Stimulated activated CD4-positive, alpha-beta T cell treated with anti-CD3 and anti-CD28 coated beads, Interleukin-4, amount 100 ng/mL, for 1 hour (primary cell): ENCODE measurements at places on chromosomes 5 and 9.

- no peak for DNase-seq
Observed at GRCh38 chr5:77157732-77158532, 52.5 kb upstream of the PDE8B start.

- DNase-seq: no peak
Observed at GRCh38 chr5:63697811-63698210, 264.4 kb downstream of the HTR1A start.

GRCh38 chr5:68467794-68468193 lies 252.2 kb downstream of the PIK3R1 start:
- no peak for DNase-seq

DNA sequence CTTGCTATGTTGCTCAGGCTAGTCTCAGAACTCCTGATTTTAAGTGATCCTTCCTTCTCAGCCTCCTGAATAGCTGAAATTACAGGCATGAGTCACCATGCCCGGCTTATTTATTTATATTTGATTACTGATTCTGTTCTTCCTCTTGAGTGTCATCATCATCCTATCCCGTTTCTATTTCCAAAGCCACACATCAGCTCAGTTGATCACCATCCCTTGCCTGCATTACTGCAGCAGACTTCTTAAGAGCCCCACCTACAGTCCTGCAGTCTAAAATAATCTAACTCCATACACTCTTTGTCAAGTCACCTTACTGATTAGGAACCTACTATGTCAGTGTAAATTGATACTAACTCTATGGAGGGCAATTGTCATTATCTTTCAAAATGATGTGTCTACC lies 138.9 kb upstream of the RAI14 start:
- no peak for DNase-seq

DNA sequence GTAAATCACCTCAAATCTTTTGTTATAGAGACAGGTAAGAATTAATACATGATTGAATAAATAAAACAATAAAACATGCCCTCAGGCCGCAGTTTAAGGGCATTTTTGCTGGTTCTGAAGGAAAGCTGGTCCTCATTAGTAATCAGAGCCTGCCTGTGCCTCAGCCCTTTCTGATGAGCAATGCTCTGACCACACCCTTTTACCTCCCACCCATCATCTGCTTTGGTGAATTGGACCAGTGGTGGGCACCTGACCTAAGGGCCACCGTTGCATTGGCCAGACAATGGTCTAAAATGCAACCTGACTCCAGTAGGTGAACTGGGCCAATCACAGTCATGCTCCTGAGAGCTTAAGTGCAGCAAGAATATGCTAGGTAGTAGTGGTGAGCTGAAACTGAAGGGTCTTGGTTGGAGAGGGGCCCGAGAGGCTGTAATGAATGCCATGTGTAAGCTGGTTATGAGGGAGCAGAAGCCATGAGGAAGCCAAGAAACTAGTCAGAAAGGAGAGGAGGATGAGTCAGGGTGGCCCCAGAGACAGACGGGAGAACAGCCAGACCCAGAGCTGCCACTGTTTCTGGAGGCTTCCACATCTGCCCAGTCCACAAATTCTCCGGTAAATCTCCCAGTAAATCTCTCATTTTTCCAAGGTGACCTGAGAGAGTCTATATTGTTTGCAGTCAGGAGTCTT lies 45.5 kb upstream of the ZSWIM6 start:
- no peak for DNase-seq

DNA sequence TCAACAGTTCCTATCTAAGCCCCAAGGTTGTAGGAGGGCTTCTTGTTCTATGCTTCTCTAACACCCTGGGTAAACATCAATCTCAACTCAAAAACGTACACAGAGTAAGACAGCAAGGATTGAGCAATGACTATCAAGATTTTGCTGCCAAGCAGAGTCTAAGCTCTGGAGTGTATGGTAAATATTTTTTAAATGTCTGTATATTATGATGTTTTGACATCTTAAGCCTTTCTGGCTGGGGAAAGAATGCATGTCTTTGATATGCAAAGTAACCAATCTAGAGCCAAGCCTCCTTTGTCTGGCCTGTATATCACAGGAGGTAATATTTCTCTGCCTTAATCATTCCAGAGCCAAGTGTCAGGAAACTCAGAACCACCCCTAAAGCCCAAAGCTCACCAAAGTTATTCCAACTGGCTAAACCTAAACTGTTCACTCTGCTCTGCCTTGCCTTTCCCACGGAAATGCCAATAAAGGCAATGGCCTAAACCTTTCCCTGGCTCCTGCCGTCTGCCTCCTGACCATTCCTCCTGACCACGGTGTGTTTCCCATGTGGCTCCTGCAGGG lies 45.2 kb downstream of the YIPF5 start:
- DNase-seq: no peak

- DNase-seq: no peak
Observed at GRCh38 chr9:97900103-97900737, 22.1 kb downstream of the TRMO start.

DNA sequence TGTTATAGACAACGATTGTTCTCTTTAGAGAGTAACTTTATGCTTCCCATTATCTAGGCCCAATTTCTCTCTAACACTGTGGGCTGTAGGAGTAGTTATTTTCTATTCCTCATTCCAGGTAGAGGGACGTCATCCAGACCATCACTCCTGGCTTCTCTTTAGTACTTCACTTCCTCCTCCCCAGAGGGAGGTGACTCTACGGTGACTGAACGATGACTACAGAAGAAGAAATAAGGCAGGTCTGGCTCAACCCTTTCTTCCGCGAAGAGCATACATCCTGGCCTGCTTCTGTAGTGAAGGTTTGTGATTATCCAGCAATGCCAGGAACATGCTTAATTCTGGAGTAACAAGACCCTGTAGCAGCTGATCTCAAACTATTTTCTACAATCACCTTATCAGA lies 50.8 kb downstream of the HMGCR start:
- no peak for DNase-seq

DNA sequence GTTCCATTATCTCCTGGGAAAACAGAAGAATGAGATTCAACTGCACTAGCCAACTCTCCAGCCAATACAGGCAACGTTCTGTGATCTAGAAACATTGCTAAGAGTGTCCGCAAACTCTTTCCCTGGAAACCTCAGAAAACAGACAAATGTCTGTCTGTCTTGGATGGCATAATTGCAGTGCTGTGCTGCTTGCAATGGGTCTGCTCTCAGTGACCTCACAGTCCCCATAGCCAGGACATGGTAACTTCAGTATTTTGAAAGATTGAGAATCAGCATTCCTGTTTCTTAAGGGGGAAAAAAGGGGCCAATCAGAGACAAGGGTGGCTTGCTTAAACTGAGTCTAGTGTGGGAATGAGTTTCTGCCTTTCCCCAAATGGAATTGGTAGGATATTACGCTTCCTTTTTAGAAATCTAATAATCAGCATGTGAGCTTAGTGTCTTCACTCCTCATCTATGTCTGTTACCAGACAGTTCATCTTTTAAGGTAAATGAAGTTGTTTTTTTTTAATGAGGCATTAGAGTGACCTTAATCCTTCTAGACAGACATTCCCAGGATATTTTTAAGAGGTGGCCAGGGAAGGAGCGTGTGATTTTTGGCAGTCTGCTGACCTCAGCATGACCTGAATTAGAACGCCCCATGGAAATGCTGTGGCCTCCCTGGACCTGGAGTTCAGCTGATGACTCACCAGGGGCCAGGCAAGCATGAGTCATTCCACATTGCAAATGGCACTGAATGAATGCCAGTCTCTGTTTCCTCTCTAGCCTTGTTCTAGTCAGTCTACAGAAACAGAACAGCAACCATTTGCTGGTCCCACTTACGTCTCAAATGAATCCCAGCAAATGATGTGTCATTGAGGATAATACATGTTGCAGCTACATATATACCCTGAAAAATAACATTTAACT lies 210.2 kb upstream of the ACTBL2 start:
- peak; percentile 7 for DNase-seq

- DNase-seq: no peak
Observed at GRCh38 chr9:29798599-29798998, 2225.3 kb upstream of the C9orf72 start.

GRCh38 chr5:135076051-135076491 lies 42.0 kb upstream of the PITX1 start:
- no peak for DNase-seq

GRCh38 chr5:96565582-96566265 lies 96.5 kb upstream of the CAST start:
- DNase-seq: no peak

DNA sequence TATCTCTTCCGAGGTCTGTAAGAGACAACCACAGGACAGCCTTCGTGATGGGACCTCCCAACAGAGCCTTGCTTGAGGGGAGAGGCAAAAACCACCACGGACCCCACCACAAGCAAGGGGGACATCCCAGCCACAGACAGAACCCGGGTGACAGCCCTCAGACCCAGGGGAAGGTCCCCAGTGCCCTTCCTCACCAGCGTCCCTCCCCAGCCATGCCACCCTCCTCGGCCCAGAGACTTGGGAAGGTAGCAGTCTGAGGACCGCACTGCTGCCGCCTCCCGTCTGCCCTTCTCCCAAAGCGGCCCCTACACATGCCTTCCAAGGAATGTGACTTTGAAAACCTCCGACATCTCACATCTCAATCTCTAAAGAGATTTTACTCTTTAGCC lies 13.4 kb downstream of the IPPK start:
- no peak for DNase-seq

- no peak for DNase-seq
Observed at GRCh38 chr9:2839040-2839439, 4.9 kb downstream of the PUM3 start.

- DNase-seq: no peak
Observed at GRCh38 chr5:2205596-2206226, 323.0 kb upstream of the IRX4 start.

DNA sequence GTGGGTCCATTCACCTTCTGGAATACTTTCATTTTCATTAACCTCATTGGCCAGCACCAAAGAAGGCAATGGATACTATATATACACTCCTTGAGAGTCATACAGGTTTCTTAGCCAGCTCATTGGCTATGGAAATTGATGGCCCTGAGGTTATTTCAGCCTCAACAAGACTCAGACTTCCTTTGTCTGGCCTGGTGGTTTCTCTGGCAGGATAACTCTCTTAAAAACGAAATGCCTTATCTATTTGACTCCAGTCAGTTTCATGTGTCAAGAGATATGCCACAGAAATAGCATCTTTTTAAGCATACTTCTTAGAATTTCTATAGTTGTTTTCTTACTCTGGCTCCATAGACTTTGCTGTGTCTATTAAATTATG lies 28.9 kb downstream of the CDH9 start:
- DNase-seq: no peak

GRCh38 chr5:109290231-109290630 lies 119.5 kb downstream of the PJA2 start:
- DNase-seq: no peak

GRCh38 chr5:6633469-6634245 lies 417 bp downstream of the SRD5A1 start:
- DNase-seq: no peak

DNA sequence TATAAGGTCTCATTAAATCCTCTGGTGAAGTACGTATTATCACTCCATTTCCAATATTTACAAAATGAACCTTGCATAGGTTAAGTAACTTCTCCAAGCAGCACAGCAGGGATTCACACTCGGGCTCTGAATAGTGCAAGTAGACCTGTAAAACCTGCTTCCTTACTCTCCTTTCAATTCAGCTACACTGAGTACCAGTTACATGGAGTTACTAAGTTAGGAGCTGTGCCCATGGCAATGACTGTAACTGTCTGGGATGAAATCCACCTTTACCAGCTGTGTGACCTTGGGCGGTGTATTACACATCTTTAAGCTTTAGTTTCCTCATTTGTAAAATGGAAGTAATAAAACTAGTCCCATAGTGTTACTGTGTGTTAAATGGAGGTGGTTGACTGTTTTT lies 15.9 kb upstream of the MOB3B start:
- DNase-seq: no peak

GRCh38 chr9:110083866-110084265 lies 124.1 kb downstream of the C9orf152 start:
- no peak for DNase-seq

DNA sequence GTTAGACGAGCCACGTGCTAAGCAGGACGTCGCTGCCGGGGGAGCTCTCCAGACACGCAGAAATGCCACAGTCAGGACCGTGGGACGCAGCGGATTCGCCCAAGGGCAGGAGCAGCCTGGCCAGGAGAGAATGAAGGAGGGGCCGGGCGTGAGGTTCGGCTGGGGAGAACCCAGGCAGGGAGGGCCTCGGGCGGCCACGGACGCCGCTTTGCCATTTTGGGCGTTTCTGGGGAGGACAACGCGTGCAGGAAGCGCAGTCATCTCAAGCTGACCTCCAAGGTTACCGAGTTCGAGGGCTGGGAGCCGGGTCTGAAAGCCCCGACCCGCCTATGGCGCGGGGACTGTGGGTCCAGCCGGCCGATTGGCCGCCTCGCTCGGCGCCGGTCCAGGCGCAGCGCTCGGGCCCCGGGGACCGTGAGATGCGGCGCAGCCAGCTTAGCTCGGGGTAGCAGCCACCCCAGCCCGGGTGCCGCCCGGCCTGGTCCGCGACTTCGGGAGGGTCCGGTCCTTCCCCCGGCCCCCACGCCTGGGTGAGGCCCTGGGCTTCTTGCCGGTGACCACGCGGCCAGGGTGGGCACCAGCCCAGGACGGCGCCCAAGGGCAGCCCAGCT lies 760 bp upstream of the MAN1B1 start:
- DNase-seq: peak; percentile 33

- no peak for DNase-seq
Observed at GRCh38 chr9:17928228-17928627, 349.4 kb downstream of the SH3GL2 start.

GRCh38 chr5:1128977-1129710 lies 17.3 kb upstream of the SLC12A7 start:
- no peak for DNase-seq

- no peak for DNase-seq
Observed at GRCh38 chr5:91103353-91104061, 279.6 kb downstream of the ARRDC3 start.

- DNase-seq: no peak
Observed at GRCh38 chr9:27478322-27478721, 45.8 kb upstream of the IFNK start.

DNA sequence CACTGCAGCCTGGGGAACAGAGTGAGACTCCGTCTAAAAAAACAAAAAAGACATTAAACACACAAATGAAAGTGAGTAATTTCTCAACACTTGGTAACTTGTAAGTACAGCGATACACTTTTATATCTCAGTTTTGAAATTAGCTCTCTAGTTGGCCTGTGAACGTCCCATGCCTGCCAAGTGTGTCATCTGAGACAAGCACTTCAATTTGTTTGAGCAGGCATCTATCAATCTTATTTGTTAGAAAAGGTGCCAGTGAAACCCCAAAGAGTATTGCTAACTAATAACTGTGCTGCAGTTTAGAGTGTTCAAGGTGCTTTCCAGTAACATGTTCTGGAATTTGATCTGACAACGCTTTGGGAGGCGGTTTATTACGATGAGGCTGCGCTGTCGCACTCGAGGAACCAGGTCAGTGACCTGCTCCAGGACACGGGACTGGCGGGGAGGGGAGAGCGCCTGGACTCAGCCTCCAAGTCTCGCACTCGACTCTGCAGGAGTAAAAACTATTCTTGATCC lies 1.1 kb upstream of the SPIN1 start:
- DNase-seq: peak; percentile 6

- DNase-seq: no peak
Observed at GRCh38 chr9:74333384-74334032, 163.6 kb upstream of the RORB start.
